KBM-7 (cell line): ENCODE measurements at places on chromosomes 7 and 10.

DNA sequence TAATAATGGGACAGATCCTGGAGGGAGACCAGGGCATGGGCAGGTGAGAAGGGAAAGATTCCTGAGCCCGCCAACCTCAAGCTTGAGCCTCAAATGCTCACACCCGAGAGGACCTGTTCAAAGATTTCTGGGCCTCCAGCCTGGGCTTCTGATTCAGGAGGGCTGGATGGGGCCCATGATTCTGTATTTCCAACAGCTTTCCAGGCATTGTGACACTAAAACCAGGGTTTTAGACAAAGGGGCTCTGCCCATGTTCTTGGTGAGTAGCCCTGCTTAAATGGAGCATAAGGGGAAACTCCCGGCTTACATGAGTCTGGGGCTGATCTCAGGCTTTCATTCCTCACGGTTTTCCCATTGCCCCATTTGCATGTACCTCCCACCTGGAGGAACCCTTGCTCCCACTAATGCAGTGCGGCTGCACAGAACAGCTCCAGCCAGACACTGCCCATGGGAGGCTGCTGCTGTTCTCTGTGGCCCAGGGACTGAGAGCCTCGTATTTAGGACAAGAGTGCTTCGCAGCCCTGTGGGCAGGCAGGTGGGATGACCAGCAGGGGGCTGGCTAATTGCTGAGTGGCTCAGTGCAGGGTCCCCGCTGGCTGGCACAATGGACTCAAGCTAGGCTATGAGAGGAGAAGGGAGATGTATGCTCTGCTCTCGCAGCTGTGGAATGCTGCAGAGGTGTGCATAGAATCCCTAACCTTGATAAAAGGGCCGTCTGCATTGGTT lies 135.3 kb upstream of the COBL start:
- no peak for DNase-seq

DNA sequence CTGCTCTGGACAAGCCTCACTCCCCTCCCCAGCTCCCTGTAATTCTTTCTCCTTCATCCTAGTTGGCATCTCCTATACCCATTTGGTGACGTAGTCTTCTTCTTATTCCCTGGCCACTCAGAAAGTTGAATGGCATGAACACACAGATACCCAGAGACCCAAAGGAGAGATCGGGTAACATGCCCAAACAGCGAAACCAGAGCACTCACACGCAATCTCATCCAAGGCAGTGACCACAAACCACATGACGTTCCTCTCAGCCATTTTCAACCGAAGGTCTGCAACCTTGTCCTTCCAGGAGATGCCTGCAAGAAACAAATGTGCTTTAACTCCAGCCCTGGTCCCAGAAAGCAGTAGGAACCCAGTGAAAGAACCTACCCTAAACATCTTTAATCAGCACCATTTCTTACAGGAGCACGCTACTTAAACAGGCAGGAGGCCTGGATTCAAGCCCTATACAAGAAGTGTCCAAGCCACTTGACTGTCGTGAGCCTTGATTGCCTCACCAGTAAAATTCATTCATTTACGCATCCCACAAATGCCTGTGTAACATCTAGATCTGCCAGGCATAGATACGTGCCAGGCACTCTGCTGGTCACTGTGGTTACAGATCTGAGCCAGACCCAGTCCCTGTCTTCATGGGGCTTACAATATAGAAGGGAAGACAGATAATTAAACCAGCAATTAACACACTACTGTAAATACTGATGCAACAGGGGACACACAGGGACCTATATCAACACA lies 37.1 kb downstream of the XPNPEP1 start:
- peak; percentile 82 for DNase-seq

- DNase-seq = no peak
Observed at GRCh38 chr10:104622598-104623209, 18.4 kb upstream of the SORCS3 start.

- no peak for DNase-seq
Observed at GRCh38 chr7:84693483-84693882, 493.4 kb downstream of the SEMA3D start.

DNA sequence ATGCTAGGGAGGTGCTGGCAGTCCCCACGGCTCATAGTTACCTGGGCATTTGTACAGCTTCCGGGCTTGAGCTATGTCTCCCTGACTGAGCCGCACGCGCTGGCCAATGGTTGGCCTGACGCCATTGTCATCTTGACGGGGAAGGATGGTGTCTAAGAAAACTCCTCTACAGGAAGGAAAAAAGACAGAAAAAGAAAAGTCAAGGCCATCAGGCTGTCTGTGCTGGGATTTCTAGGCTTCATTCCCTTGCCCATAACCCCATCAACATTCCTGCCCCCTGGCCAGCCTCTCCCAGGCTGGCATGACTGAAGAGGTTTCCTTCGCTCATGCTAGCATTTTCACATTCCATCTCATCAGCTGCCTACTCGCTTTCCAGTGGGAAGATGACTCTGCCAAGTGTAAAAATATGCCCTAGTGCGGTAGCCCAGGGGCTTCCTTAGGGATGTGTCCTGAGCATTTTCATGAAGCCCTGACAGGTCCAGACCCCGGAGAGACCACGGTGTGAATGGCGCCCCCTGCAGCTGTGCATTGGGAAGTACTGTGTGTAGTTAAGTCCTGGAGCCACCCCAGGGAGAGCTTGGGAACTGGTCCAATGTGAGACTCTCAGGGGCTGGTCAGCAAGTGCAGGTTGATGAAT lies 54.5 kb upstream of the OPALIN start:
- no peak for DNase-seq
